ENCODE measurements at places on chromosomes 3 and 15.
A peak's percentile ranks its signal among the peaks of the same experiment; 100 is the strongest.

- DNase-seq, result no peak
Measured at GRCh38 chr3:51379301-51379700, 5.8 kb upstream of the MANF start.

DNA sequence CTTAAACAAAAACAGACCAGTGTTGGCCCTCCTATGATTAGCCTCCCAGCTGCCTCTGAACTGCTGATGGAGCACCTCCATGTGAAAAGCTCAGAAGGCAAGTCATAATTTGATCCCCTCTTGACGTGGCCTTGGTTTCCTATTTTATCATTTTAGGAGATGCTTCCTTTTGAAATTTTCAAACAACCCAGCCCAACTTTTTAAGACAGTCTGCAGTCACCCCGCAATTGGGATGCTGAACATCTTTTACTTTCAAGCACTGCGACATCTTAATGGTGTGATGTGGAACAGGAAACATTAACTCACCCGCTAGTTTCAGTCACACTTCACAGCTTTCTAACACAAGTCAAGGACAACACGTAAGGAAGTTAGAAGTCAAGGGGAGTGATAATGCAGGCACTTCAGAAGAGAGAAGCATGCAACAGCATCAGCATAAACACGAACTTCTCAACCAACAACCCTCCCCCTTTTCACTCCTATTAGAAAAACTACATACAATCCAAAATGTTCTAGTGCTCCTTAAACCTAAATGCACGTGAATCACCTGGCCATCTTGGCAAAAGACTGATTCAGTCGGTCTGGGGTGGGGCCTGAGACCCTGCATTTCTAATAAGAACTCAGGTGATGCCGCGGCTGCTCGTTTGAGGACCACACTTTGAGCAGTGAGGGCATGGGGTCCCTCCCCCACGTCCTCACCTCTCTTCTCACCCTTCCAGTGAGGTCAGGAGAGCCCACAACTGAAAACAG, 161.5 kb downstream of the FOXP1 start:
- DNase-seq, result peak; percentile 55

DNA sequence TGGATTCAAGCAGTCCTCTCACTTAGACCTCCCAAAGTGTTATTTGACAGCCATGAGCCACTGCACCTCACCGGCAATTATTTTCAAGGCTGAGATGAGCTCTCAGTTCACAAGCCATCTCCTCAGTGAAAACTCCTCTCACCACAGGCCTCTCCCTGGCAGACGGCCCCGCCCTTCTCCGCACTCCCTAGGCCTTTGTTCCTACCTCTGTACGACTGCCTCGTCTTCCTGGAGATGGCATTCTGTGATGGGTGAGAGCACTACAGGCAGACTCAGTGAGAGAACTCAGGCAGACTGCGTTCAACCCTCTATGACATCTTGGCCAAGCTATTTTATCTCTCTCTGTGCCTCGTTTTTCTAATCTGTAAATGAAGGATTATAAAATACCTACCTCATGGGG, 67.0 kb upstream of the TPM1 start:
- DNase-seq, result peak; percentile 22

DNA sequence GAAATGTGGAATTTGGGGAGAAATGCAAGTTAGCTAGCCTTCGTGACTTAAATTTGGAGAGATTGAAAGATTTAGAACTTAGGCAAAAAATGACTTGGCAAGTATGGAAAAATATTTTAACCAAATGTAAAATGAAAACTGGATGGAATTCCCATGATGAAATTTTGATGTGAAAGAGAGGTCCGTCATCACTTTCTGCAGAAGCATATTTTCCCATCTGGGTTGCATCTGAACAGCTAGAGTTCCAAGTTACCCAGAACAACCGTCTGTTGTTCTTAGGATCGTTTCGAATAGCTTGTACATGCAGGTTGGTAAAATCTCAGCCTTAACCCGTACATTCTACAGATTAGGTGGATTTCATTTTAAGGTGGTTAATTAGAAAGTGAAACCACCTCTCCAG, 136.3 kb downstream of the GHSR start:
- no peak for DNase-seq

- DNase-seq, result no peak
Measured at GRCh38 chr3:98325055-98325454, 28.6 kb upstream of the OR5K4 start.

- no peak for DNase-seq
Measured at GRCh38 chr3:16606398-16606797, 1.2 kb upstream of the DAZL start.

DNA sequence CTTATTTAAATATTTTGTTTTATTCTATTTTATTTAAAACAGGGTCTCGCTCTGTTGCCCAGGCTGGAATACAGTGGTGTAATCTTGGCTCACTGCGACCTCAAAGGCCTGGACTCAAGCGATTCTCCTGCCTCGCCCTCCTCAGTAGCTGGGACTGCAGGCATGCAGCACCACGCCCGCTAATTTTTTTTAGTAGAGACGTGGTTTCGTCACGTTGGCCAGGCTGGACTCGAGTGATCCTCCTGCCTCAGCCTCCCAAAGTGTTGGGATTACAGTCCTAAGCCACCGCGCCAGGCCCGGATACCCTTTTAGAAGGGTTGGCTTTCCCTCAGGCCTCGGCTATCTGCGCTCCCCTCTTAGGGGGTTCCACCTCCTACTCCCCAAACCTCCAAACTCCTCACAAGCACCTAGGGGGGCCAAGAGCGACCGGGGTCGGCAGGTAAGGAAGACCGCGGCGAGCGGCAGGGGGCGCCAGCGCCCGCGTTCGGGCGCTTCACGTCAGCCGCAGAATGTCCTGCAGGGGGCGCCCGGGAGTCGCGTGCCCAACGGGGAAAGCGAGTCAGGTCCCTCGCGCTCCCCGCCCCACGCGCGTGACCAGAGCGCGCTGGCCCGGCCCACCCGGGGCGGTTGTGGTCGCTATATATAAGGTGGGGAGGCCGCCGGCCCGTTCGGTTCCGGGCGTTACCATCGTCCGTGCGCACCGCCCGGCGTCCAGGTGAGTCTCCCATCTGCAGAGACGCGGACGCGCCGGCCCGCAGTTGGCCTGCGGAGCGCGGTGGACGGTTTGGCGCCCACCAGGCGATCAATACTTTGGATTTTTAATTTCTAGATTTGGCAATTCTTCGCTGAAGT, 51.8 kb upstream of the GATM start:
- peak; percentile 74 for DNase-seq

GRCh38 chr15:62550106-62550505, 385.0 kb upstream of the C2CD4B start:
- no peak for DNase-seq

- no peak for DNase-seq
Measured at GRCh38 chr3:46500656-46501635, 3.2 kb downstream of the RTP3 start.

DNA sequence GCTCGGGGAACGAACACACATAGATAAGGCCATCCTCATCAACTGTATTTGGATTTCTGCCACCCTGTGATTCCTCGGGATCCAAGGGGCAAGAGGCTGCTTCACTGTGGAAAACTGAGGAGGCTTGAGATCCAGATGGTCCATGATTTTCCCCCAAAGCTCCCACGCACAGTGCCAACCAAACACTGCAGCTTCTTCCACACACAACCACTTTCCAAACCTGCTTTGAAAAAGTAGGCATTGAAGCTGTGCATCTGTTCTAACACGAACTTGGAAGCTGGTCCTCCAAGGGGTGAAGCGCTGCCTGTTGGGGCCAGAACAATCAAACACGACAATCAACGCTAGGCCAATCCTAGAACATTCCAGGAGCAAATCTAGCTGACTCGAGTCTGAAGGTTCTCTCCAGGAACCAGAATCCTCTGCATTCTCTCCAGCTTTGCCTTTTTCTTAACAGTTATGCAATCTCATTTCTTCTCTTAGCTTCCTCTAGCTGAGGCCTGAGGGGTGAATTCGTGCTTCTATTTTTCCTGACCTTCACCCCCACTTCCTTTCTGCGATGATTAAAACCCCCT, 104.4 kb downstream of the LRRK1 start:
- no peak for DNase-seq

DNA sequence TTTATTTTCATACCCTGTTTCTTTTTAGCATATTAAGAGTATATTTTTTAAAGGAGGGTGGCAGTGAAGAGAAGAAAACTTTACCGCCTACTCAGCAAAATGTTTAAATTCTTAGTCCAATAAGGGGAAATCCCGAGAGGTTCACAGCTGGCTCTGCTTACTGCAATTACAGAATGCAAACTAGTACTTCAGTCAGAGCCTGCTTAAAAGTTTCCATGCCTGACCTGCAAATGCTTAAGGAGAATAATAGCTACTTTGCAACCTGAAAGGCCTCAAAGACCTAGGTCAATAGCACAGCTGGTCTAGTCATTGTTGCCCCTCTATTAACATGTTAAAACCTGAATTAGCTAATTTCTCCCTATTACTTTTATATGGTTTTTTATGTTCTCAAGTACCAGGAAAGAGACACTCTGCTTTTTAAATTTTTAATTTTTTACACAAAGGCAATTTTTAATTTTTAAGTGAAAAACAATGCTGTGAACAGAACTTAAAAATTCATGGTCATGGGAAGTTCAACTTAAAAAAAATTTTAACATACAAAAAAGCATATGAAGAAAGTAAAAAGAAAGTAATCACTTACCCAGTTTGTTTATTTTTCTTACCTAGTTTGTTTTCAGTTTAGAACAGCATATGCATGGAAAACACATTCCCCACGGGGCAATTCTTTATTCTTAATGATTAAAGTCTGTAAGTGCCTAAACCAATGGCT, 79.2 kb downstream of the P3H2 start:
- no peak for DNase-seq

DNA sequence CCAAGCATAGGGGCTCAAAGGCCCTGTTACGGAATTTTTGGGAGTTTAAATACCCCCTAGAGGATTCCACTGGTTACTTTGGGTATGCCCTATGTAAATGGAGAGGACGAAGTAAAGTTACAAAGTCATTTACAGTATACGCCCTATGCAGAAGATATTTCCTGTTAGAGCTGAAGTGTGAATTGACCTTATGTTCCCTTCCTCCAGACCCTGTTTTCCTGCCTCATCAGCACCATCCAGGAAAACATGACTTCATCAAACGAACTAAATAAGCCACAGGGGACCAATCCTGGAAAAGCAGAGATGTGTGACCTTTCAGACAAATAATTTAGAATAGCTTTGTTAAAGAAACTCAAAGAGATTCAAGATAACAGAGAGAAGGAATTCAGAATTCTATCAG, 177.4 kb downstream of the SQOR start:
- no peak for DNase-seq

DNA sequence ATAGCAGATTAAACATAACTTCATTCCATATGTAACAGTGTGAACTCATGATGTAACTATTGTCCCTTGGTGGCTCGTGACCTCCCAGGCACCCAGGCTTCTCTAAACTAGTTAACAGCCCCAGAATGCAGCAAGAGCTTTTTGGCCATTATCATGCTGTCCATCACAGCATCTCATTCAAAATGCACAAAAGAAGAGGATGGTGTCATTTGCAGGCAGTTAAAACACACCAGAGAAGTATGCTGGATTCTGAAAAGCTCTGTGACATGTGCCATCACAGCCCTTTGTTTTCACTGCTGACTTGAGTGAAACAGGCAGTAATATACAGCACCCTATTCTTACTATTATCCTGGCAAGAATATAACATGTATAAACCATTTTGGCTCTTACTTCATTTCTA, 117.6 kb upstream of the CHMP2B start:
- DNase-seq, result no peak

DNA sequence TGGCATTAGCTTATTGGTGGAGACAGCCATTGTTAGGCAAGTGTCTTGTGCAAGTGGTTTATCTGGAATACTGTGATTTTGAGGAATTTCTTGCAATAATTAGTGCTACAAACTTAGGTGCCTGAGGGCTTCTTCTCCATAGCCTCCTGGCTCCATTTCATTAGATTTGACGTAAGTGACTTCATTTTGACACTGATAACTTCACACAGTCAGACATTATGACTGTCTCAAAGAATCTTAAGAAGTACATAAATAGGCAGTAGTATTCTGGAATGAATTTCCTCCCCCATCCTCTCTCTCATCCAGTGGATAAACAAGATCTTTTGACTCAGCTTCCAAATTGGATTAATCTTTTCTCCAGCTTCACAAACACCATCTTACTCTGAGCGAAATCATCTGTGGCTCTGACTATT, 19.0 kb downstream of the ARL14 start:
- DNase-seq, result no peak

DNA sequence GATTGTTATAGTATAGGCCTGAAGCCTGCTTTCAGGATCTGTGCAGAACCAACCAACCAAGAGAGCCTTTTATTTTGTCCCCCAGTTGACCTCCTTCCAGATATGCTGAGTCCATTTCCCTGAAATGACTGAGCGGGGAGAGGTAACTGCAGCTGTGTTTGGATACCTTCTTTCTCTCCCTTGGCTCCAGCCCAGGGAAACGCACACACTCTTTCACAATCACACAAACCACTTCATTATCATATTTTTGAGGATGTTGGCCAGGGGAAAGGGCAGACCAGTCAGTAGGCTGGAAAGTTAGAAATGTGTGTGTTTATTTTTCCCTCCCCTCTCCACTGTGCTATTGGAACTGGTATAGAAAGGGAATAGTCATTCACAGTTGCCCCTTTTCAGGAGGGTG, 417.7 kb upstream of the TBL1XR1 start:
- peak; percentile 95 for DNase-seq

DNA sequence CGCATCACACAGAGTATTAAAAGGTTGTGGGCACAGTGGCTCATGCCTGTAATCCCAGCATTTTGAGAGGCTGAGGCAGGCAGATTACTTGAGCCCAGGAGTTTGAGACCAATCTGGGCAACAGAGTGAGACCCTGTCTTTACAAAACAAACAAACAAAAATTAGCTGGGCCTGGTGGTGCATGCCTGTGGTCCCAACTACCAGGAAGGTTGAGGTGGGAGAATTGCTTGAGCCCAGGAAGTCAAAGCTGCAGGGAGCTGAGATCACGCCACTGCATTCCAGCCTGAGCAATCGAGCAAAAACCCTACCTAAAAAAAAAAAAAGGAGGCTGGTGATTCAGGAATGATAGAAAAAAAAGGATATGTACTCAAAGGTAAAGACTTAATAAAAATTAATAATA, 28.2 kb upstream of the ST6GAL1 start:
- DNase-seq, result no peak

DNA sequence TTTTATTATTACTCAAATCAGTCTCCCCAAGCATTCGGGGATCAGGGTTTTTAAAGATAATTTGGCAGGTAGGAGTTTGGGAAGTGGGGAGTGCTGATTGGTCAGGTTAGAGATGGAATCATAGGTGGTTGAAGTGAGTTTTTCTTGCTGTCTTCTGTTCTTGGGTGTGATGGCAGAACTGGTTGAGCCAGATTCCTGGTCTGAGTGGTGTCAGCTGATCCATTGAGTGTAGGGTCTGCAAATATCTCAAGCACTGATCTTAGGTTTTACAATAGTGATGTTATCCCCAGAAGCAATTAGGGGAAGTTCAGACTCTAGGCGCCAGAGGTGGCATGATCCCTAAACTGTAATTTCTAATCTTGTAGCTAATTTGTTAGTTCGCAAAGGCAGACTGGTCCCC, 20.6 kb upstream of the TRANK1 start:
- no peak for DNase-seq

- DNase-seq, result no peak
Measured at GRCh38 chr3:23276913-23277658, 74.0 kb downstream of the UBE2E2 start.

DNA sequence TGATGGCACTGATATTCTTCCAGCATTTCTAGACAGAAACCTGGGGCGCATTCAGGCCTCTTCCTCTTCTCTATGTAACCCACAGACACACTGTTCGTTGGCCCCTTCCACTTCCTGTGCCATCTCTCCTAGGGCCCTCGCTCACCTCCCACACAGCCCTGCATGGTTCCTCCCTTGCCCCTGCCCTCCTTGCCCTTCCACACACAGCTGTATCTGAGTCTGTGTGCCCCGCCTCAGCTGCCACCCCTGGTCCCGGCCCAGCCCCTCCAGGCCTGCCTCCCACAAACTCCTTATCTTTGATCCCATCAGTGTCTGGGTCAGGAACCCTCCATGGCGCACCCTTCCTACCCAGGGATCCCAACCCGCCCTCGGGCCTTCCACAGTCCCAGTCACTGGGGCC, 37.9 kb downstream of the RAB6B start:
- DNase-seq, result no peak
